ENCODE measurements at places on chromosomes 11 and 22.

- DNase-seq: no peak
Observed at GRCh38 chr11:75262961-75263852, 22.6 kb downstream of the TPBGL start.

DNA sequence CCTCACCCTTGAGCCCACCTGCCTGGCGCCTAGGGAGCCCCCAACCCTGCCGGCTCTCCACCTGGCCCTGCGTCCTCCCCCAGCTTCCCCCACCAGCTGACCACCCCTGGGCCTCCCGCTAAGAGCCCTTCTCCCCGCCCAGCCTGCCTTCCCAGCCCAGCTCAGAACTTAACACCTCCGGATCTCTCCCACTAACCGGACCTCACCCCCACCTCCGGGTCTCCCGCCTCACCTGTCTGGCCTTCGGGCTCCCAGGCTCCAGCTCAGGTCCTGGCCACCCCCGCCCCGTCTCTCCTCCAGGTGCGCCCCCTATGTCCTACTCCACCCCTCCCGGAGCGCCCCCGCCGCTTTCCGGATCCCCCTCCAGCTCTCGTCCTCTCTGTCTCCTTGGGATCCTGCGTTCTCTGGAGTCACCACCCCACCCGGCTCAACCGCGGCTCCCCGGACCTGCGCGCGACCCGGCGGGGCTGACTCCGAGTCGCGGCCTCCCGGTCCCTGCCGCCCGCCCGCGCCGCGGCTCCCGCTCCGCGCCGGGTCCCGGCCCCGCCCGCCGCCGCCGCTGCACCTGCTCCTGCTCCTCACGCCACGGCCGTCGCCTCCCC is at the start of gene KCNJ11:
Gene KCNJ11 (minus strand): TSS at position 51 of the 602 bp plus-strand sequence. CDS start 568 bp downstream, outside the sequence.
- no peak for DNase-seq

DNA sequence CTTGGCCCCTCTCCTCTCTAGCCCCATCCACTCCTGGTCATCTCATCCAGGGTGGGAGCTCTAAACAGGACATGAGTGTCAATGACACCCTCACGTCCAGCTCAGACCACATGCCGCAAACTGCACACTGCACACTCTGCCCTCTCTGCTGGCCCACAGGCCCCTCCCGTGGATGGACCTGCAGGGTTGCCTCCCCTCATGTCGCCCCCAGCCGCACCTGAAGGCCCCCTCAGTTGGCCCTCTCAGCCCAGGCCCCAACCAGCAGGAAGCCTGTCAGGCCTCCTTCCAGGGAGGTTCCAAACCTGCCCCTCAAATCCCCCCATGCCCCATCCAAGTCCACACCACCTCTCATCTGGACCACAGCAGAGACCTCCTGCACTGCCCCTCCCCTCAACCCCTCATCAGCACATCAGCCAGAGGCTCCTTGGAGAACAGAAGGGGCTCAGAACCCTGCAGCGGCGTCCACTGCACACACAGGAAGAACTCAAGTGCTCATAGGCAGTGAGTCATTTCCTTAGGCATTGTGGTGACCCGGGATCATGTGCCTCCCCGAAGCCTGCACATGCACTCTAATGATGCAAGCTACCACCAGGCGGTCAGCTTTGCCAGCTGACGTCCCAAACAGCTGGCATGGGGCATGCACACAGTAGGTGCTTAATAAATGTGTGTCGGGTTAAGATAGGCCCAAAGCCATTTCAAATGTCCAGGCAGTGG is 12.9 kb upstream of the CDKN1C start:
- DNase-seq: no peak

- no peak for DNase-seq
Observed at GRCh38 chr22:37148742-37149665, 712 bp downstream of the IL2RB start.

- DNase-seq: no peak
Observed at GRCh38 chr11:33694346-33695050, 6.1 kb downstream of the C11orf91 start.

GRCh38 chr11:112050721-112051120 is 23.1 kb downstream of the PIH1D2 start:
- no peak for DNase-seq

GRCh38 chr11:86812981-86813380 is 12.6 kb downstream of the PRSS23 start:
- no peak for DNase-seq

All from SIG-M5 (cell line).